Stimulated activated CD4-positive, alpha-beta T cell treated with anti-CD3 and anti-CD28 coated beads, TNF-alpha, amount 100 ng/mL, for 48 hours (primary cell): ENCODE measurements at places on chromosomes 5 and 9.

- DNase-seq = no peak
Observed at GRCh38 chr5:28400076-28400475, 1361.7 kb upstream of the CDH9 start.

GRCh38 chr9:37413311-37413710 is 9.2 kb upstream of the GRHPR start:
- DNase-seq = no peak

- DNase-seq = no peak
Observed at GRCh38 chr5:35483191-35483590, 134.5 kb upstream of the SPEF2 start.

GRCh38 chr9:131887680-131888079 is 147.8 kb upstream of the RAPGEF1 start:
- DNase-seq = no peak

DNA sequence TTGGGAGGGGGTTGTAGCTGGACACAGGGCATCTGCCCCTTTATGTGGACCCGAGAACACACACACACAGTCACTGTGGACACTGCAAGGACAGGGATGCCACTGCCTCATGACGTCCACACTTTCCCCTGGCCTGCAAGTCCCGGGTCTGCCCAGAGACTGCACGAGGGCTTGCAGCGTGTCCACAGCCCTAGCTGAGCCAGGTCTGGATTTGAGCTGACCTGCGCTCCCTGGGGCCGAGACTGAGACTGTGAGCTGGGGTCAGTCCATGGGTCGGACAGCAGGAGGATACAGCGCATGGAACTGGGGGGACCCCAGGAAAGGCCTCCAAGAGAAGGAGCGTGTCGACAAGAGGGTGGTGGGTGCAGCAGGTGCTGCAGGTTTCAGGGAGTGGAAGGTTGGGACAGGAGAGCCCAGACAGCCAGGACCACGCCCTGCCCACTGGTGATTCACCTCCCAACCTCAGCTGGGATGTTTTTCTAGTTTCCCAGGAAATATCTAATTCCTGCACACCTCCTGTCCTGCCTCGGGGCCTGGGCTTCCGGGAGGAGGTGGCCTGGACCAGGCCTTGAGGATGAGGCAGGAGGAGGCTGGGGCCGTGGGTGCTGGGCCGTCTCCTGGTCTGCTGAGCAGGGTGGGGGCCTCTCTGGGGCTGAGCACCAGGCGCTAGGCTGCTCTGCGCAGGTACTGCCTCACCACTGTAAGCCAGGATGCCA is 806 bp upstream of the RNF224 start:
- DNase-seq = no peak

DNA sequence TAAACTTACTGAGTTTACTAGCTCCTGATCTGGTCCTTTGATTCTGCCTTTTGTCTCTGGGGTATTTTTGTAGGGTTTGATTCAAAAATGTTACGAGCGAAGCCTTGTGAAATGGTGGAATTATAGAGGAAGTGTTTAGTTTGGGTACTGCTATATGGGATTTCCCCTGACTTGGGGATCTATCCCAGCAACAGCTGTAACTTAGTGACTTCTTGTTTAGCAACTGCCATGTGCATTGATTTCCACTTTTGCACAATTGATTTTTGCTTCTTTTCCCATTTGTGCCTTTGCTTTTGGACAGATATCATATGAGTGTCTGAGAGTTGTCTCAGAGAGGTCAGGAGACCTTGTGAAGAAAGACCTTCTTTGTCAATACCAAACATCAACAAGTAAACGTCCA is 248.5 kb upstream of the DAP start:
- DNase-seq = no peak

DNA sequence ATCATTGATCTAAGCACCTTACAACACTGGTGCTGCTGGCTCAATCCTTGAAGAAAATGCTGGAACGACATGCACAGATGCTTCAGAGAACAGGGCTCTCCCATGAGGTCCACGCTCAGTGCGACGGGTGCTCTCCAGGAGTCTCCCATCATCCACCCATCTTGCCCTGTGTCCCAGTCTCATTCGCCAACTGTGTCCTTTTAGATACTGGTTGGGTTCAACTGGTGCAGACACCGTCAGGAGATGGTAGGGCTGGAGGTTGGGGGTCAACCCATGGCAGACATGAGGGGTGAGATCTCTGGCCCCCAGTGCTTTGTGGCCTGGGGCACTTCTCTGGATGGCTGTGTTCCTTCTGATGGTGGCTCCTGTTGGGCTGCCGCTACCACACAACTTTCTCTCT is 1.6 kb upstream of the OBP2B start:
- no peak for DNase-seq

GRCh38 chr9:95055334-95055850 is 262.1 kb downstream of the FANCC start:
- DNase-seq = no peak

DNA sequence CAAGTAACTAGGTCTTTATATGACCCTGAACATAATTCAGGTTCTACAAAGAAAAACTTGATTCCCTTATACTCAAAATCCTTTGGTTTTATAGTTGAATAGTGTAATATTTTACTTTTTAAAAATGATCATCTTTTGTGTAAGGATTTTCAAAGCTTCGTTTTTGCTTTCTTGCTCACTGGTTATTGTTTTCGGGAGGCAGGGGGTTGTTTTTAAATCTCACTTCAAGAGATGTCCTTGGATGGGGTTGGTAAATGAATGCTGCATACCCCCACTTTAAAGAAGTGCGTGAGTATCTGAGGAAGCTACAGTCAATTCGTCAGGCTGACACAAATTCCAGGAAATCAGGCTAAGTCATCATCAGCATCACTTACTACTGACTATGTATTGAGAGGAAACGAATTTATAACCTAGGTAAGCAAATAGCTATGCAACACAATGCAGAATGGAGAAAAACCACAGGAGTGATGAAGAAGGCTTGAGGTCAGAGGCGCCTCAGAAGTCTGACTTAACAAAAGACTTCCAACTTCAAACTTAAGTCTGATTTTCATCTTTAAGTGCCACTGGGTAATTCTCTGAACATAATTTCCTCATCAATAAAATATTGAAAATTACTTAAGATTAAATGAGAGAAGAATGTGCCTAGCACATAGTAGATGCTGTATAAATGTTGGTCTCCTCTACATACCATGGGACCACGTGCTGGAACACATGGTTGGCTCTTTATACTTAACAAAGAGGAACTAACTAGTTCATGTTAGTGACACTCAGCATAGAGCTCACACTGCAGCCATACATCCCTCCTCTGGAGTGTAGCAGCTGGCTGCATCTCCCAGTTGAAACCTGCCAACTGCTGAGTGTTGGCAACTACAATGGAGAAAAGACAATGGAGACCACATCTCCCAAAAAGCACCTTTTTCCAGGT is 106.0 kb upstream of the KIF2A start:
- no peak for DNase-seq
